Activated naive CD4-positive, alpha-beta T cell (primary cell): ENCODE measurements at places on chromosomes 5 and 9.

GRCh38 chr9:137372693-137373610 is 50.0 kb downstream of the EXD3 start:
- no peak for DNase-seq

DNA sequence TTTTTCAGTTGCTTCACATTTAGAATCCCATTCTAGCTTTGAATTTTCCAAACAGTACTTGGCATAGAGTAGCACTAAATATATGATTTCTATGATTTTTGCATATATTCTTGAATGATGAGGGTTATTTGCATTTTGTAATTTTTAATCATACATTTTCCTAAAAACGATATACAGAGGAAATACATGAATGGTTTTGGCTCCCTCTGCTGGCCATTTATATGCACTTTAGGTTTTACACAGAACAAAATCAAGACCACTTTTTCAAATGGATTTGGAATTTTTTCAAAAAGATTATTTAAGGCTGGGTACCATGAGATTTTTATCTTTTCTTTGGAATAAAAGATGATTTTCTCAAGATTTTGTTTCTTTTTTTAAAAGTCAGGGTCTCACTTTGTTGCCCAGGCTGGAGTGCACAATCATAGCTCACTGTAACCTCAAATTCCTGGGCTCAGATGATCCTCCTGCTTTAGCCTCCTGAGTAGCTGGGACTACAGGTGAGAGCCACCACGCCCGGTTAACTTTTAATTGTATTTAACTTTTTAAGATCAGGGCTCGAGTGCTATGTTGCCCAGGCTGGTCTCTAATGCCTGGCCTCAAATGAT is 16.7 kb upstream of the COMMD10 start:
- DNase-seq: no peak

- no peak for DNase-seq
Measured at GRCh38 chr9:6811436-6811835, 53.7 kb downstream of the KDM4C start.

- no peak for DNase-seq
Measured at GRCh38 chr5:137825165-137825564, 42.5 kb upstream of the MYOT start.

DNA sequence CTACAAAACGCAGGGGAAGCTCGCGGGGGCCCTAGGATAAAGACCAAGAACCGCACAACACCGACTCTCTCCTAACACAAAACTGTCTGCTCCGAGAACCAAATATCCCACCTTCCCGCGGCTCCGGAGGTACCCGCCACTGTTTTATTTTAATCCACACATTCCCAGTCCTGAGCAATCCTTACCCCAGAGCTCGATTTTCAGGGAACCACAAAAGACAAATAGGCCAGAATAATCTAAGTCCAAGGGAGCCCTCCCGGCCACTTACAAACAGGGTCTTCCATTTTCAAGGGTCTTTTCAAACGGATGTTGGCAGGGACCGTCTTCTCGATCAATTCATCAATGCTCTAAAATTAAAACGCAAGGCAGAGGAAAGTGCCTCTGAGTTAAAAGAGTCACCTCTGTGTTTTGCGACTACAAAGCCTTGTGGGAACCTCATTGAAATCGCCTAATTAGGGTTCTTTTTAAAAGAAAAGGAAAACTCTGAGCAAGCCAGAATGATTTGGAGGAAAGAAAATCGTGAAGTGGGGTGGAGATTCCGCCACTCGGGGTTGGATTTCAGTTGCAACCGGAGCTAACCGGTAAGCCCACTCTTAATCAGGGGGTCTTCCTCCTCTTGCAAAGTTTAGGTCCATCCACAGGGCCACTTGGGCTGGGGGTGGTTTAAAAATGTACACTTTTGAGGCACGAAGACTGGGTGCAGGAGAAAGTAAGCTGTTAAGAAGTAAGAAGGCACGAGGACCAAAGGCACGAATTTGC is 1.0 kb downstream of the GLDC start:
- DNase-seq: no peak

DNA sequence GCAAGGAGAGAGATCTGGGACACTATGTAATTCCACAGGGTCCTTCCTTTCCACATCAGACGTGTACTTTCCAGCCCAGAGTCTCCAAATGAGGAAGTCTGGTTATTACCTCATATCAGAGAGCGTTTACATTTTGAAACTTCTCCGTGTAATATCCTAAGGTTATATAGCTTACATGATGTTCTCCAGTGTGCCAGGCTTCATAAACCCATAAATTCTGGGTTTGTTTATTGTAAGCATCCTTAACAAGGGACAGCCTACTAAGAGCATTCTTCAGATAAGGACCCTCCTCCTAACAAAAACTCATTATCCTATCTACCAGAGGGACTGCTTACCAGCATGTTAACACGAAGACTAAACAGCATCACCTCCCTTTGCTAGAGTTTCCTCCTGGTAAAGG is 17.9 kb downstream of the SRFBP1 start:
- no peak for DNase-seq

GRCh38 chr5:154403234-154403633 is 42.6 kb upstream of the SAP30L start:
- DNase-seq: no peak

- no peak for DNase-seq
Measured at GRCh38 chr9:91920630-91921350, 29.2 kb downstream of the ROR2 start.

DNA sequence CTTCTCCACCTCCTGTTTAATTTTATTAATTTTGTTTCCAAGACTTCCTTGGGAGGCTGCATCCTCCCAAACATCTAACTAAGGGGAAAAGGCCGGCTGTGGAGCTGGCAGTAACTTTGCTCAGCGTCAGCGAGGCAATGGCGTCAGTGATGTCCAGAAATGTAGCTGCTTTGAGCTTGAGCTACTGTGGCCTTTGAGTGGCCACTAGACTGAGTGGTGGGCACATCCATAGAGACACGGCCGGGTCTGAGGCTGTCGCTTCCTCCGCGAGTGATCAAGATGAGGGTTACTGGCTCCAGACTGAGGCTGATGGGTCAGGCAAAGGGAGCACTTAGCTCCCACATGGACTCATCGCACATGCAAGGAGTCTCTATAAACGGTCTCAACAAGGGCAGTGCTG is 277.0 kb downstream of the HSPA4 start:
- DNase-seq: no peak

- no peak for DNase-seq
Measured at GRCh38 chr5:151672516-151672915, 14.2 kb downstream of the SPARC start.

GRCh38 chr5:112923988-112924387 is 2.0 kb upstream of the REEP5 start:
- no peak for DNase-seq

DNA sequence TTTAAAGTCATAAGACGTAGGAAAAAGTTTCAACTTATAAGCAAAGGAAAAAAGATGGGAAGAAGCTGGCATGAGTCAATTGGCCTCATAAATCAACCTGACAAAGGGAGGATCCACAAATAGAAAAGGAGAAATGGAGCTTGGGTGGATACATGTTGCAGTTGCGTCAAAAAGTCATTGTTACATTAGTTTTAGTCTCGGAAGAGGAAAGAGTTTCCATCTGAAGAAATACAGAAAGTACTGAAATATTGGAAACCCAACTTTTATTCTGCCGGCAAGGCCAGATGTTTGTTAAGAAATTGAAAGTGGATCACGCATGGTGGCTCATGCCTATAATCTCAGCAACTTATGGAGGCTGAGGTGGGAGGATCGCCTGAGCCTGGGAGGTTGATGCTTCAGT is 11.3 kb upstream of the TIMD4 start:
- DNase-seq: no peak

DNA sequence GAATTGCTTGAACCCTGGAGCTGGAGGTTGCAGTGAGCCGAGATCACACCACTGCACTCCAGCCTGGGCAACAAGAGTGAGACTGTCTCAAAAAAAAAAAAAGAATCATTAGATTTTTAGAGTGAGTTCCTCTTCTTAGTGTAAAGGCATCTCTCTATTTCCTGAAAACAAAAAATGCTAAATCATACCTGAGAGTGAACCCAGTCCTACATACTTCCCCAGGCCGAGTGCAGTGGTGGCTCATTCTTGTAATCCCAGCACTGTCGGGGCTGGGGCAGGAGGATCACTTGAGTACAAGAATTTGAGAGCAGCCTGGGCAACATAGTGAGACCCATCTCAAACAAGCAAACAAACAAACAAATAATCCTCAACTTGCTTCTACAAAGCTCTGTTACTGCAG is 38.2 kb upstream of the LPAR1 start:
- no peak for DNase-seq
